ENCODE measurements at places on chromosomes 11 and 22.

GRCh38 chr11:116703421-116703820, 69.4 kb downstream of the BUD13 start:
- no peak for DNase-seq

DNA sequence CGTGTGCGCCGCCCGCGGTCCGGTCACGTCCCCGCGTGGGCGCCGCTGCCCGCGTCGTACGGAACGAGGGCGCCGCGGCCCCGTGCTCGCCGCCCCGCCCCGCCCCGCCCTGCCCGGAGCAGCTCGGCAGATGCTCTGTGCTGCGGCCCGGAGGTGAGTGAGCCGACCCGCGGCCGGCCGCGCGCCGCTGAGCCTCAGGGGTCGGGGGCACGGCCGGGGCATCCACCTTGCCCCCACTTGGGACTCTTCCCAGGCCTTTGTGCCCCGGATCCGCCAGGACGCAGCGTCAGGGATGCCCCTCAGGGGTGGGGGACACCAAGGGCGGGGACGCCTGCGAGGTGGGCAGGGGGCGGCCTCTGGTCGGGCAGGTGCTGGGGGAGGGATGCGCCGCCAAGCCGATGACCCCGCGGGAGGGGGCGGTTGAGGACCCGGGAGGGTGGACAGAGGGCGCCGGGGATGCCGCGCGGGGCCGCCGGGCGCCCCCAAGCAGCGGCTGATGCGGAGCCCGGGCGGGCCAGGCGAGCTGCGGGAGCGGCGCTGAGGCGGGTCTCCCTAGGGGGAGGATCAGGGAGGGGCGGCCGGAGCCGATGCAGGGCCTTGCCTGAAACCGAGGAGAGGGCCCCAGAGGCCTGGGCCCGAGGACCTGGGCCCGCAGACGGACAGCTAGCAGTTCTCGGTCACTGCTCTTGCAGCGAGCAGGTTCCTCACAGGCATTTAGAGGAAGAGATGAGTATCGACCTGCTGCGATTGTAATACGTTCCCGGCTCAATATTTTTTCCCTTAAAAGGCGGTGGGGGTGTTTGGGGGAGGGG, at the start of gene GNAZ:
Gene GNAZ, plus strand, starts transcription at position 102 of the 812 bp plus-strand sequence. CDS start 25,177 bp downstream, outside the sequence.
- no peak for DNase-seq

- peak; percentile 63 for DNase-seq
These were observed 30.4 kb downstream of the PACS1 start for GRCh38 chr11:66100272-66101065.

DNA sequence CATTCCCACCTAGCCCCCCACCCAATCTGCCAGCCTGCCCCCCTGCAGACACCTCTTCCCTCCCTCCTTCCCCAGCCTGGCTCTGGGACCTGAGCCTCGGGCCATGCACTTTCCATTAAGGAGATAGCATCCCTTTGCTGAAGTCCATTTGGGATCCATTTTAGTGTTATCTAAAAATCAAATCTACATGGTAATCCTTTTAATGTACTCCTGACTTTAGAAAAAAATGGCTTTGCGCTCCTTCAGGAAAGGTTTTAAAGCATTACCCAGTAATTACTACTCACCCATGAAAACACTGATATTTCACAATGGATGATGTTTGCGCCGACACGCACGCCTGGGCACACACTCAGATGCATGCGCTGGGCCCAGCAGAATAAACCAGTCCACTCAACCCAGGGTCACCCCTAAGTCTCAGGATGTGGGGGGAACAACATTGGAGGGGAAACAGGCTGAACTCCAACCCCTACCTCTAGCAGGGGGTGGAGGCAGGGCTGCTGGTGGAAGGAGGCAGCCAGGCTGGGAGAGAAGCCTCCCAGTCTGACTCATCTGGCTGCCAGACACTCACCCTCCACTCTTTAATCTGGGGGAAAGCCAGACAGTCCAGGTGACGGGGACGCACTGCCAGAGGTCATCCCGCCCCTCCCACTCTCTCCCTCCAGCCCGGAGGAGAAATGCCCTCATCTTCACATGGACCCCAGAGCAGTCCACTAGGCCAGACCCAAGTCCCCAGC, 29.8 kb downstream of the LMO1 start:
- DNase-seq: no peak

GRCh38 chr11:109939166-109939810, 153.9 kb upstream of the ZC3H12C start:
- no peak for DNase-seq

DNA sequence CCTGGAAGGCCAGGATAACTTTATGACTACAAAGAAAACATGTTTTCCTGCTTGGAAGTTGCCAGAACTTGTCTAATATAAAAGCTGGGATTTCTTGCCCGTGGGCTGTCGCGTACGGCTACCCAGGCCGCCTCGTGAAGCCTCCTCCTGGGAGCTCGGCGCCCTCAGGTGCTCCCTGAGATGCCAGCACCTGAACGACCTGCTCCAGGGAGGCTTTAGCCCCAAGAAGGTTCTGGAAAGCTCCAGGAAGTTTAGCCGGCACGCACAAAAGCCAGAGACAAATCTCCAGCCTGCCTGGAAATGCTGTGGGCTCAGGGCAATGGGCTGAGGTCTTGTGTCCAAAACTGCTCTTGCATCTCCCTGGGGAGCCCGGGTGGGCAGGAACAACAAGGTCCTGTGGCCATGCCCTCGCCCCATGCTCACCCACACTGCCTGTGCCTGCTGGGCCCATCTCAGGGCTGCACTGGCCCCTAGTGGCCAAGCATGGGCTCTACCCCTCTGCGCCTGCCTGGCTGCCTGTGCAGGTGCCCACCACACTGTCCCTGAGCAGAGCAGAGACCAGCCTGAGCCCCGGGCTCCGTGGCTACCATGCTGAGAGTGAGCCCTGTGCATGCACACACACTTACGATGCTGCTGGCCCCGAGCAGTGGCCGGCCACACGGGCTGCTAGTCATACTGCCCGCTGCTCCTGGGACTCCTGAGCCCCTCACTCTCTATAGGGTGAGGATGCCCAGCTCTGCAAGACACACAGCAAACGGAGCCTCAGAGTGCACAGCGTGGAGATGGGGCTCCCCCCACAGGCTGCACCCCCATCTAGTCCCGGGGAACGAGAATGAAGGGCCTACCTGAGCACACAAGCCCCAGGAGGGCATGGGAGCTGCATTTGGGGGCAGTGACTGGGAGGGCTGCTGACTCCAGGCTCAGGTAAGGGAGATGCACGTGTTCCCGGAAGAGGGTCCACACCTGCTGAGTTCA, 4.9 kb upstream of the CELSR1 start:
- peak; percentile 75 for DNase-seq

GRCh38 chr11:128968916-128969315, 26.2 kb upstream of the TP53AIP1 start:
- no peak for DNase-seq

- no peak for DNase-seq
These were observed 227.0 kb upstream of the POU2AF2 start for GRCh38 chr11:111018566-111018965.
